ENCODE measurements at places on chromosomes 13 and 19. TPM values are rescaled to one million over a fixed set of nuclear protein-coding genes. Genes with fewer than 3 reads are reported as not detected.

GRCh38 chr13:111650626-111651025 is 330.2 kb downstream of the TEX29 start:
- DNase-seq = peak; percentile 15

DNA sequence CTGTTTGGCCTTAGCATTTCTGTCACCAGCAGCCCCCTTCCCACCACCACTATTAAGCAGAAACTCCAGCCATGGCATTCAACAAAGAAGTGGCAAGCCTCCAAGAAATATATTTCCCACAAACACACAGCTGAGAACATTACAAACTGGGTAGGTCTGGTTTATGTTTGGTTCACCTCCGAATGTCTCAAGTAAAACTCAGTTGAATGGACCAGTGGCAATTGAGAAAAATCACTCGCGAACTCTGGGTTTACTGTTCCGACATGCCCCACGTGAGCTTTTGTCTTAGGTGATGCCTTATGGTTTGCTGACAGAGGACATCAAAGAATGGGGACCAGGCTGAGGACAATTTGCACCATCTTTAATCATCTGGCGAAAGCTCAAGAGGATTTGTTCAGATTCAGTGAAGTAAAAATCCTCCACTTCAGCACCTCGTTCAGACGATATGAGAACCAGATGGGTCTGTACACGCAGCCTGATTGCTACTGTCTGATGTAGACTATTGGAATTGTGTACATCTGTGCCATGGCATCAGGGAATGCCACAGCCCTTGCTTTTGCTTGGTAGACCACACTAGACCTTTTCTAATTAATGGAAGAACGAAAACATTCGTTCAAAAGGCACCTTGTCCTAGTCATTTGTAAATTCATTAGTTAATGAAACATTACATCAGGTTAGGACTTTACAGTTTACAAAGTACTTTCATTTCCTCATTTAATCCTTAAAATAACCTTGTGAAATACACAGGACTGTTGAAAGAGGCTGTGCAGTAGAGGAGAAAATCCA is 59.4 kb downstream of the SLC10A2 start:
- no peak for DNase-seq

The BCL3 gene
- 12.7 TPM for total RNA-seq

- no peak for DNase-seq
These were observed 60.7 kb downstream of the ATP11A start for GRCh38 chr13:112750570-112750969.

The EEF2 gene
- 3,203 TPM for total RNA-seq

DNA sequence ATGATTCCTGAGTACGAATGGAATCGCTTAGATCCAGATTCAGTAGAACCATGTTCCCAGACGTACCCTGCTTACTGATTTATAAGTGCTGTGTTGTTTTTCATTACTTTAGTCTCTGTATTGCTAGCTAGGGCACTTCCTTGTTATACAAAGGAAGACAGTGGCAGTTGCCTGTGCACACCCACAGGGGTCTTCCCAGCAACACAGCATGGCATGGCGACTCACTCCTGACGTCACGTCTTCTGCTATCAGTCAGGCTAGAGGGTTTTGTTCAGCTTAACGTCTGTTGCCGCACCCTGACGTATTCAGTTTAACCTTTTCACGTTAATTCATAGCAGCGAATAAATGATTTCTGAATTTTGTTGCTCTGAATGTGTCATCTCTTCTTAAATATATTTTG is 295.1 kb downstream of the MYO16 start:
- DNase-seq = no peak

DNA sequence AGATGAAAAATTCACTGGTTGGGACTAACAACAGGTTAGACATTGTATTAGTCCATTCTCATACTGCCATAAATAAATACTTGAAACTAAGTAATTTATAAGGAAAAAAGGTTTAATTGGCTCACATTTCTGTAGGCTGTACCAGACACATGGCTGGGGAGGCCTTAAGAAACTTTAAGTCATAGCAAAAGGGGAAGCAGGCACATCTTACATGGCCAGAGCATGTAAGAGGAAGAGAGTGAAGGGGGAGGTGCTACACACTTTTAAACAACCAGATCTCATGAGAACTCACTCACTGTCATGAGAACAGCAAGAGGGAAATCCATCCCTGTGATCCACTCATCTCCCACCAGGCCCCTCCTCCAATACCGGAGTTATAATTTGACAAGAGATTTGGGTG is 125.9 kb downstream of the SUCLA2 start:
- no peak for DNase-seq
